ENCODE measurements at places on chromosomes 12 and 14. TPM values are rescaled to one million over a fixed set of nuclear protein-coding genes. Genes with fewer than 3 reads are reported as not detected.
A peak's percentile ranks its signal among the peaks of the same experiment; 100 is the strongest.

- no peak for DNase-seq
- no peaks in the 10 kb centered on the region for H3K27me3 ChIP-seq
- no peak overlapping the region for H3K4me3 ChIP-seq
- H3K36me3 ChIP-seq: no peaks in the 10 kb centered on the region
These were observed 227.1 kb downstream of the C12orf50 start for GRCh38 chr12:87801860-87802720.

- H3K27ac ChIP-seq: no peak overlapping the region
- H3K36me3 ChIP-seq: no peaks in the 10 kb centered on the region
- no peak overlapping the region for H3K4me3 ChIP-seq
- H3K27me3 ChIP-seq: no peaks in the 10 kb centered on the region
These were observed 13.8 kb downstream of the BICD1 start for GRCh38 chr12:32120419-32120818.

GRCh38 chr12:219891-220352 is 6.0 kb upstream of the SLC6A12 start:
- no peaks in the 10 kb centered on the region for H3K4me1 ChIP-seq
- no peak overlapping the region for H3K27ac ChIP-seq

- no peaks in the 10 kb centered on the region for H3K4me1 ChIP-seq
- DNase-seq: no peak
- no peak overlapping the region for H3K4me3 ChIP-seq
- H3K27me3 ChIP-seq: no peaks in the 10 kb centered on the region
- H3K36me3 ChIP-seq: no peaks in the 10 kb centered on the region
These were observed 197.3 kb upstream of the SFSWAP start for GRCh38 chr12:131513606-131514005.

DNA sequence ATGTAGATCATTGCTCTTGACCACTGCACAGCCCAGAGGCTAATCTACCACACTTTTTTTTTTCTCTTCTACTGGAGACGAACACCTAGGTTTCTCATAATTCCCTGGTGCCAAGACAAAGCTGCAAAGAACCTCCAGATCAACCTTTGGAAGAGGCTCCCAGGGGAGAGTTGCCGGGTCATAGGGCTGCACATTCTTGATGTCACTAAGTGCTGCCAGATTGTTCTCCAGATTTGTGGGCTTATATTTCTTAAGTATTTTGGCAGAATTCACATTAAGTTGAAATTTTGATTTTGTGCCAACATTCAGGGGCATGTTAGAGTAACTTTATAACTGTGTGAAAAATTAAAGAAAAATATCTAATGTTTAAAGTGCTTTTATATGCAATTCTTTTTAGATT is 13.5 kb upstream of the PDZRN4 start:
- H3K4me3 ChIP-seq: no peak overlapping the region
- no peak overlapping the region for H3K27ac ChIP-seq
- no peaks in the 10 kb centered on the region for H3K4me1 ChIP-seq

DNA sequence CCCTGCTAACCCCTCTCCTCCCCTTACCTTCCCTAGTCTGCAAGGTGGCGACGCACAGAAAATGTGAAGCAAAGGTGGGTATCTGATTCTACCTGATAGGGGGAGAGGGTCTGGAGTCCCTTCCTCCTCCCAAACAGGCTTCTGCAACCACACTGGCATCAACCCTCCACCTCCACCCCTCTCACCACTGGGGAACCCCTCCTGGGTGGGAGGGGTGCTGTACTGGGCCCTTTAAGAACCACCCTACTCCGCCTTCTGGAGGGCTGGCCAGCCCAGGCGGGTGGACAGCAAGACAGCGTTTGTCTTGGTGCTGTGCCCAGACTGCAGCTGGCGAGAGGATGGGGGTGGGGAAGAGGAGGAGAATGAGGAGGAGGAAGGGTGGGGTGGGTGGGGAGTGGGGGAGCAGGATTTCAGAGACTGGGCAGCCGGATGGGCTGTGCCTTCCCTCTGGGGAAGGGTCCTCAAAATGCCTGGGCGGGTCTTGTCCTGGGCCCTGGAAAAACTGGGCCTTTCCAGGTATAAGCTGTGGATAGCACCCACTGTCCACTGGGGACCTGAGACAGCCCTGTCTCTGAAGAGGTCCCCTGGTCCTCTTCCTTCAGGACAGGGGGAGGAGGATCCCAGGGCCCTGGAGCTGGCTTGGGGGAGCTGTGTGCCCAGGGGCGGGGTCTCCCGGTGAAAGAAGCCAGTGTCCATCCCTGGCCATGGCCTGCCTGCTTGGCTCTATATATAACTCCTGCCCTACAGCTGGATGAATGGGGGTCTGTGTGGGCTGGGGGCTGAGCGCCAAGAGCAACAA is 2.8 kb downstream of the TNS2 start:
- DNase-seq: peak; percentile 95
- no peaks in the 10 kb centered on the region for H3K27me3 ChIP-seq
- H3K36me3 ChIP-seq: no peaks in the 10 kb centered on the region
- H3K4me1 ChIP-seq: peaks cover 33% of the 10 kb centered on the region
- H3K4me3 ChIP-seq: peak overlapping the region; percentile 50
- H3K27ac ChIP-seq: peak overlapping the region; percentile 99

DNA sequence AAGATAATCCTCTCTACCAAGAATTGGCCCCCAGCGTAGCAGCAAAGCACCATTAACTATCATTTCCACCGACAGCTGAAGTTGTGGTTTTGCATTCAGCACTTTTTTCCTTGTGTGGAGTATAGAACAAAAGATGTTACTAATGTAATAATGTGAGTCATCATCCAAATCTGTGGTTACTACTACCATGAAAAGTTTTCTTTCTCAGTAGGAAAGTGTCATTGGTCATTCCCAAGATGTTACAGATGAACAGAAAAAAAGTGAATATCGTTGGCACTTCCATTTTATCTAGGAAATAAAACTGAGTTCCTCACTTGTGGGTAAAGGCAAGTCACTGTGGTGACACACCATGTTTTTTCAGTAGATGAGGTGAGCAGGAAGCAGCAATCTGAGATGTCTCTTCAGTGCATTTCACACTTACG is 30.3 kb upstream of the IFNG start:
- no peak overlapping the region for H3K4me3 ChIP-seq
- no peaks in the 10 kb centered on the region for H3K27me3 ChIP-seq
- no peak for DNase-seq
- H3K36me3 ChIP-seq: no peaks in the 10 kb centered on the region

GRCh38 chr14:39175445-39176262 is 600 bp downstream of the PNN start:
- H3K4me3 ChIP-seq: peak overlapping the region; percentile 75
- no peaks in the 10 kb centered on the region for H3K27me3 ChIP-seq
- no peaks in the 10 kb centered on the region for H3K36me3 ChIP-seq
- no peak for DNase-seq

DNA sequence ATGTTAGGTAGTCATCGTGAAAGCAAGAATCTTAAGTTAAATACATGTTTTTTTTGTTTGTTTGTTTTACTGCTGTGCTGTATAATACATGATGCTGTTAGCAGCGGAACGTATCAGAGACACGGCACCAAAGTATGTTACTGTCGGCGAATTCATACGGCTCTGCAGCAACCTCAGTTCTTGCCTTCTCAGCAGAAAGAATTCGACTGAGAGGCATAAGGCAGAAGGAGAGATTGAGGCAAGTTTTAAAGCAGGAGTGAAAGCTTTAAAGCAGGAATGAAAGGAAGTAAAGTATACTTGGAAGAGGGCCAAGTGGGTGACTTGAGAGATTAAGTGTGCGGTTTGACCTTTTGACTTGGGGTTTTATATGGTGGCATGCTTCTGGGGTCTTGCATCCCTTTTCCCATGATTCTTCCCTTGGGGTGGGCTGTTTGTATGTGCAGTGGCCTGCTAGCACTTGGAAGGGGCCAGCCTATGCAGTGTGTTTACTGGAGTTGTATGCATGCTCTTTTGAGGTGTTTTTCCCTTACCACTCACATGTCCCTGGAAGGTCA is 23.7 kb downstream of the LEMD3 start:
- no peak for DNase-seq
- no peaks in the 10 kb centered on the region for H3K27me3 ChIP-seq
- peaks cover 1% of the 10 kb centered on the region for H3K4me1 ChIP-seq
- H3K36me3 ChIP-seq: no peaks in the 10 kb centered on the region
- no peak overlapping the region for H3K4me3 ChIP-seq
- H3K27ac ChIP-seq: no peak overlapping the region

DNA sequence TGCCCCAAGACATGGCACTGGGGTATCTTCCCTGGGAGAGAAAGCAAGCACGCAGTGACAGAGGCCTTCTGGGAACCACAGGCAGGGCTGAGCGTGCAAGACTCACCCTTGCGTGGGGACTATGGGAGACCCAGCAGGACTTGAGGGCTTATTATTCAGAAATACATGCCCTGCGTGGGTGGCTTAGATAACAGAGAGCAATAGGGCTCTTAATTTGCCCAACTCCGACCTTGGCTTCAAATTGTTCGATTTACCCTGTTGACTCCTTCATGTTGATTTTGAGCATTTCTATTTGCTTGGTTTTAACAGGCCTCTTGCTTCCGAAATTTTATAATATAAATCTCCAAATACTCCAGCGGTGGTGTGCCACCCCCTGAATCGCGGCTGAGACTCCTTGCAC is 5.1 kb upstream of the SERPINA1 start:
- no peaks in the 10 kb centered on the region for H3K27me3 ChIP-seq
- H3K4me3 ChIP-seq: no peak overlapping the region
- H3K36me3 ChIP-seq: no peaks in the 10 kb centered on the region
- H3K27ac ChIP-seq: no peak overlapping the region

- H3K4me3 ChIP-seq: no peak overlapping the region
- no peaks in the 10 kb centered on the region for H3K27me3 ChIP-seq
- H3K36me3 ChIP-seq: no peaks in the 10 kb centered on the region
- DNase-seq: no peak
These were observed 22.2 kb upstream of the ABCD4 start for GRCh38 chr14:74324931-74325361.

GRCh38 chr14:24828486-24828885 is 194.5 kb upstream of the GZMB start:
- no peaks in the 10 kb centered on the region for H3K36me3 ChIP-seq
- no peaks in the 10 kb centered on the region for H3K27me3 ChIP-seq
- no peaks in the 10 kb centered on the region for H3K4me1 ChIP-seq
- no peak overlapping the region for H3K27ac ChIP-seq

- no peaks in the 10 kb centered on the region for H3K4me1 ChIP-seq
- no peaks in the 10 kb centered on the region for H3K36me3 ChIP-seq
- no peak overlapping the region for H3K27ac ChIP-seq
These were observed 35.9 kb downstream of the FZD10 start for GRCh38 chr12:130198026-130198662.

DNA sequence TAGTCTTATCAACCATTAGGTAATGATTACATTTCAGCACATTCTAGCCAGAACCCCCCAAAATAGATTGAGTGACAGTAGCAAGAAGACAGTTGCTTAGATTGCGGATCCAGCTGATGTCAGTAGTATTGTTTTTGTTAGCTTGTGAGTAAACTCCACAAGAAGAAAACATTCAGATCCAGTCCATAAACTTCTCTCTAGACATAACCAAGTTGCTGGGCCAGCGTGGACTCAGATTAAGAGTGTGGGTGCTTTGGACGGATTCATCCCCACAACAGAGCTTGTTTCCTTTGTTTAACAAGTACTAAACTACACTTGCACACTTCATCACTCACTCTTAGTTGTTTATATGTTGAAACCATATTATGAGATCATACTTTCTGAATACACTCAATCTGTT is 293.4 kb downstream of the NPAS3 start:
- no peak overlapping the region for H3K27ac ChIP-seq
- no peak for DNase-seq
- H3K4me3 ChIP-seq: no peak overlapping the region

Gene ART4
- 0.69 TPM for polyA plus RNA-seq

Gene SVOP
- polyA plus RNA-seq: not detected

Gene KRT80
- 6.2 TPM for polyA plus RNA-seq

Gene PLXNC1
- polyA plus RNA-seq: 13.9 TPM

Gene MOK
- polyA plus RNA-seq: 20.0 TPM
